Breast epithelium (tissue), 4 donors: ENCODE measurements at places on chromosomes 5 and 9.

DNA sequence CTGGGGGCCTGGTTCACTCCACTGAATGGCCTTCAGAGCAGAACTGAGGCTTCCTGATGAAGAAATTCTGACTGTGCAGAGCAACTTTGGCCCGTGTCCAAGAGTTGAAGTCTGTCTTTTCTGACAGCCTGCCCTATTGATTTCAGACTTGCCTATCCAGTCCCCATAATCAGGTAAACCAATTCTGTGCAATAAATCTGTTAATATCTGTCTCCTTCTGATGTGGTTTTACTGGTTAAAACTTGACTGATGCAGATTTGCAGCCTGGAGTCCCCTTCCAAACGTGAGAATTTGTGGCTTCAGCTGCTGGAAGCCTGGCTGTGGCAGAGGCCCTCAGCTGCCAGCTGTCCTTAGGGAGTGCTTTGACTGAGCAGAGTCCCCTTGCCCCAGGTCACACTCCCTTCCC, 283.9 kb upstream of the ANKRD55 start:
- peaks cover 8% of the 10 kb centered on the region for H3K4me1 ChIP-seq
- H3K27me3 ChIP-seq: no peaks in the 10 kb centered on the region
- no peak overlapping the region for H3K4me3 ChIP-seq

DNA sequence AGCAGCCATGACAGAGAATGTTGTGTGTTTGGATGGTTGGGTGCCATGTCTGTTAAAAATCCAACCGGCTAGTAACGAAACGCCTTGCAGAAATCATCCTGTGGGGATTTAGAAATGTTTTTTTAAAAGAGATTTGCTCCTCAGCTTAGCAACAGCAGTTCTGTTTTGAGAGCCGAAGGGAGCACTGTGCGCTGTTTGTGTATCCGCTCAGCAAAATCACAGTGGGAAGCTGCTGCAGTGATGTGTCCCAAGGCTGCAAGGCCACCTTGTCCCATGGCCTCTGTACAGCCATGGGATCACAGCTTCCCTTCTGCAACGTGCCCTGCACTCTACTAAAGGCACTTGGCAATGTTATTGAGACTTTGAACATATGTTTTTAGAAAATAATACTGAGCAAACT, 40.9 kb downstream of the TRIO start:
- H3K36me3 ChIP-seq: no peaks in the 10 kb centered on the region
- no peaks in the 10 kb centered on the region for H3K27me3 ChIP-seq
- peaks cover 7% of the 10 kb centered on the region for H3K4me1 ChIP-seq
- no peak overlapping the region for H3K4me3 ChIP-seq
- DNase-seq: no peak

GRCh38 chr5:177303121-177303924, at the start of the genes PRELID1 and RAB24:
PRELID1 (plus strand) TSS chr5:177303799; CDS start chr5:177303986, 187 bp downstream.
RAB24 (minus strand) TSS chr5:177303719; CDS start chr5:177303288, 431 bp downstream.
- peak within 1 kb of the TSS; percentile 90 for H3K4me3 ChIP-seq
- peak; percentile 91 for DNase-seq
- H3K36me3 ChIP-seq: no peaks in the 10 kb centered on the region
- H3K27ac ChIP-seq: peak within 1 kb of the TSS; percentile 90

GRCh38 chr9:72349240-72349639, 15.8 kb downstream of the ZFAND5 start:
- H3K36me3 ChIP-seq: no peaks in the 10 kb centered on the region
- DNase-seq: no peak
- no peaks in the 10 kb centered on the region for H3K27me3 ChIP-seq
- H3K4me1 ChIP-seq: no peaks in the 10 kb centered on the region
- H3K4me3 ChIP-seq: no peak overlapping the region
- no peak overlapping the region for H3K27ac ChIP-seq

GRCh38 chr9:127570533-127571111, 41.5 kb upstream of the STXBP1 start:
- no peak for DNase-seq
- H3K36me3 ChIP-seq: no peaks in the 10 kb centered on the region
- H3K27ac ChIP-seq: peak overlapping the region; percentile 98
- H3K4me3 ChIP-seq: no peak overlapping the region
- no peaks in the 10 kb centered on the region for H3K27me3 ChIP-seq

DNA sequence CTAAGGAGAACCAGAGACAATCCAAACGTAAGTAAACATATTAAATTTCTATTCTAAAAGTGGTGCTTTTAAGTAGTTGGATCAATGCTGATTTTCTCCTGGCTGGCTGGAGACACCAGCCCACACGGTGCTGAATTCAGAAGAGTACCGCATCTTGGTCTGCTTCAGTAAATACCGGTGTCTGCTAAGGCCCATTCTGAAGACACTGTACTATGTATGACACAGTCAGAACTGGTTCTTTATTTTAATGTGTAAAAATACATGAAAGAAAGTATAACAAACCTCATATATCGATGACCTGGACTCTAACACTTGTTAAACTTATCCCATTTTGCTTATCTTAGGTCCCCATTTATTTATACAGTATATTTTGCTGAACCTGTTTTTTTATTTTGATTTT, 32.8 kb downstream of the RAPGEF1 start:
- H3K27me3 ChIP-seq: no peaks in the 10 kb centered on the region
- peaks cover 20% of the 10 kb centered on the region for H3K4me1 ChIP-seq
- H3K4me3 ChIP-seq: no peak overlapping the region
- H3K27ac ChIP-seq: peak overlapping the region; percentile 8
- H3K36me3 ChIP-seq: no peaks in the 10 kb centered on the region

- no peaks in the 10 kb centered on the region for H3K4me1 ChIP-seq
- H3K4me3 ChIP-seq: no peak overlapping the region
- H3K27me3 ChIP-seq: no peaks in the 10 kb centered on the region
- no peak overlapping the region for H3K27ac ChIP-seq
Measured at GRCh38 chr5:139740138-139740991, 55.2 kb upstream of the PSD2 start.

GRCh38 chr9:76424491-76424890, 30.3 kb upstream of the RFK start:
- H3K36me3 ChIP-seq: no peaks in the 10 kb centered on the region
- no peak overlapping the region for H3K27ac ChIP-seq
- no peaks in the 10 kb centered on the region for H3K4me1 ChIP-seq

- no peak overlapping the region for H3K27ac ChIP-seq
- no peak overlapping the region for H3K4me3 ChIP-seq
- no peaks in the 10 kb centered on the region for H3K36me3 ChIP-seq
- no peak for DNase-seq
- no peaks in the 10 kb centered on the region for H3K4me1 ChIP-seq
Measured at GRCh38 chr5:117800261-117800660, 1188.1 kb downstream of the DTWD2 start.

DNA sequence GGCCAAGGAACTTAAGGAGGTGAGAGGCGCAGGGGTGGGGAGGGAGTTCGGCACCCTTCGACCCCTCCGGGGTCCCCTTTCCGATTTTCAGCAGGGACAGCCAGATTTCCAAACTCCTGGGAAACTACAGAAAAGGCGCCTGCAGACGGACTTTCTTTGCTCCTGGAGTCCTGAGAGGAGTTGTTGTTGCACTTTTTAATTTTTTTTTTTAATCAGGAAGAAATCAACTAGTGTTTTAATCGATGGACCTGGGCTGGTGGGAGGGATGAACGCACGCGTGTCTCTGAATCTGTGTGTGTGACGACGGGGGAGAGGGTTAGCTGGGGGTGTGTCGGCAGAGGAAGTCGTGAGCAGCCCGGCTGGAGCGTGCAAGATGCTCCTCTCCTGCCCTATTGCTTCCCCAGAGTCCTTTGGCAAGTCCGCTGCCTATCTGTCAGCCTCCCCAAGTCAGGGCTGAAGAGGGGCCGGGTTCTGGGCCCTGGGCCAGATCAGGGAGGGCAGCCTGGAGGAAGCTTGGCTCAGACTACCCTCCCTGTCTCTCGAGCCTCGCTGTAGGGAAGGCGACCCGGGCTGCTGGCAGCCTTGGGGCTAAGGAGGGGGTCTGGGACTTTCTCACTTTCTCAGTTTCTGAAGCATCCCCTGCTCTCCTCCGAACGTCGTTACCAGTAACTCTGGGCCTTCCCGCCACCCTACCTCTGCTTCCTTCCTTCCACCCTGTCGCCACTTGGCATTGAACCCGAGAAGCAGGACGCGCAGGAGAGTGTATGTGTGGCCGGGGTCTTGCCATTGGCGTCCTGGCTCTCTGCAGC, 731 bp downstream of the PRR16 start:
- H3K27ac ChIP-seq: no peak overlapping the region
- no peaks in the 10 kb centered on the region for H3K27me3 ChIP-seq
- H3K36me3 ChIP-seq: no peaks in the 10 kb centered on the region

DNA sequence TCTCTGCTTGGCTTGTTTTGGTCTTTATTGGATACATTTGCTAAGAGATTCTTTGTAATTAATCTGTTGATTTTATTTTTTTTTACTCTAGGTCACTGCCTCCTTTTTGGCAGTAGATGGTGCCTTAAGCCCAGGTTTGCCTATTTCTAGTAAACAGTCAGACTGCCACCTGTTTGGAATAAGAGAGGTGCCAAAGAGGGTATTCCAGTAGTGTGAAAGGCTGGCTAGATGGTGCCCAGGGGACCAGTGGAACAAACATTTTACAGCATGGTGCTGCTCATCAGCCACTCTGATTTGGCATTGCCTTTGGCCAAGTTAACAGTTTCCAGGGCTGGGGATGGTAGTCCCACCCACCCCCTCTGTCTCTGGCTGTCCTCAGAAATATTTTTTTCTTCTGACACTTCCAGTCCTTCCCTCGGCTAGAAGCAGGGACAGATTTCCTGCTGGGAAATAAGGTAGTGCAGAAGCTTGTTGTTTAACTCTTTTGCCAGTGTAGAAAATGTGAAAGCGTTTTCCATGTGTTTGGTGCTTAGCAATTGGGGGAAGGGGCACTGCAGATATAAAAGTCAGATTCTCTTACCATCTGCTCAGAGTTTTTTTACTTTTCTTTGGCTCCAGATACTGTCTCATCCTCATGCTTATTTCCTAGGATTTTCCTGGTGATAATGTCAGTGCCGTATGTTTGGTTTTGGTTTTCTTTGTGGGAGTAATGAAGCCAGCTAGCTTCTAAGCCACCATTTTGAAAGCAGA, 36.6 kb upstream of the FBXL7 start:
- H3K27ac ChIP-seq: no peak overlapping the region
- no peak for DNase-seq
- H3K36me3 ChIP-seq: no peaks in the 10 kb centered on the region
- H3K4me3 ChIP-seq: no peak overlapping the region
- no peaks in the 10 kb centered on the region for H3K4me1 ChIP-seq

- H3K36me3 ChIP-seq: no peaks in the 10 kb centered on the region
- no peak for DNase-seq
- H3K27ac ChIP-seq: no peak overlapping the region
- no peak overlapping the region for H3K4me3 ChIP-seq
- H3K4me1 ChIP-seq: no peaks in the 10 kb centered on the region
Measured at GRCh38 chr5:81195335-81195929, 37.7 kb upstream of the CKMT2 start.

GRCh38 chr5:14868771-14869170, 2.8 kb downstream of the ANKH start:
- no peak overlapping the region for H3K4me3 ChIP-seq
- H3K27ac ChIP-seq: no peak overlapping the region
- H3K27me3 ChIP-seq: no peaks in the 10 kb centered on the region
- no peaks in the 10 kb centered on the region for H3K36me3 ChIP-seq

- no peak for DNase-seq
- H3K4me1 ChIP-seq: no peaks in the 10 kb centered on the region
- no peaks in the 10 kb centered on the region for H3K27me3 ChIP-seq
- no peak overlapping the region for H3K27ac ChIP-seq
Measured at GRCh38 chr5:167833456-167833855, 458.0 kb upstream of the WWC1 start.

DNA sequence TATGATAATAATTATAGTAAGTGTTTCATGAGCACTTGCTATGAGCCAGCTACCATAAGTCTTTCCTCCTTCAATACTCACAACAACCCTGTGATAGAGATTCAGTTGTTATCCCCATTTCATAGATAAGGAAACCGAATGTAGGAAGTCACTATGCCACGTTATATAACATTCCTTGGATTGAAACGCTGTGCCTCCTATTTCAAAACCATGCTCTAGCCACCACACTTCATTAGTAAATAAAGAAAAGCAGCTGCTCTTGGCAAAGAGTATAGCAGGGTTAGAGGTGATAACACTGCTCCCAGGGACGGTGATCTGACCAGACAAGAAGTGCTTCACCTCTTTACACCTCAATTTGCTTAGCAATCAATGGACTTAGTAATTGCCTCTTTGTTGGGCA, 5.5 kb downstream of the ADAMTS12 start:
- H3K36me3 ChIP-seq: no peaks in the 10 kb centered on the region
- H3K27me3 ChIP-seq: no peaks in the 10 kb centered on the region
- H3K27ac ChIP-seq: peak overlapping the region; percentile 58
- no peak for DNase-seq

DNA sequence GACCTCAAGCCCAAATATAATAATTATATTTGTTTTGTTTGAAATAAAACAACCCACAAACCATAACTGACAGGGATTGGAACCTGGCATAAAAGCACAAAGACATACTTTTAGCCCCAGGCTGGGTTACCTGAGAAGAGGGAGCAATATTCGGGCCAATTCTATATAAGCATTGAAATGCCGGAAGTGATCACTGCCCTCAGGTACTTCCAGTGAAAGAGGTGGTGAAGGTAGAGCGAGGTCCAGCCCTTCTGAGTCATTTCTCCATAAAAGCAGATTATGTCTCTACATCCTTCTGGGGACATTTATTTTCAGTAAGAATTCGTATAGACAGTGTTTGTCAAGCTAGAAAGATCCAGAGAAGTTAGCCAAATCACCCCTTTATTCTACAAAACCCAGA, 59.6 kb downstream of the GCNT4 start:
- no peak overlapping the region for H3K27ac ChIP-seq
- DNase-seq: no peak
- no peaks in the 10 kb centered on the region for H3K27me3 ChIP-seq
- H3K4me3 ChIP-seq: no peak overlapping the region

GRCh38 chr5:75047356-75047755, 5.0 kb downstream of the GCNT4 start:
- no peak overlapping the region for H3K4me3 ChIP-seq
- no peaks in the 10 kb centered on the region for H3K36me3 ChIP-seq
- no peaks in the 10 kb centered on the region for H3K27me3 ChIP-seq

DNA sequence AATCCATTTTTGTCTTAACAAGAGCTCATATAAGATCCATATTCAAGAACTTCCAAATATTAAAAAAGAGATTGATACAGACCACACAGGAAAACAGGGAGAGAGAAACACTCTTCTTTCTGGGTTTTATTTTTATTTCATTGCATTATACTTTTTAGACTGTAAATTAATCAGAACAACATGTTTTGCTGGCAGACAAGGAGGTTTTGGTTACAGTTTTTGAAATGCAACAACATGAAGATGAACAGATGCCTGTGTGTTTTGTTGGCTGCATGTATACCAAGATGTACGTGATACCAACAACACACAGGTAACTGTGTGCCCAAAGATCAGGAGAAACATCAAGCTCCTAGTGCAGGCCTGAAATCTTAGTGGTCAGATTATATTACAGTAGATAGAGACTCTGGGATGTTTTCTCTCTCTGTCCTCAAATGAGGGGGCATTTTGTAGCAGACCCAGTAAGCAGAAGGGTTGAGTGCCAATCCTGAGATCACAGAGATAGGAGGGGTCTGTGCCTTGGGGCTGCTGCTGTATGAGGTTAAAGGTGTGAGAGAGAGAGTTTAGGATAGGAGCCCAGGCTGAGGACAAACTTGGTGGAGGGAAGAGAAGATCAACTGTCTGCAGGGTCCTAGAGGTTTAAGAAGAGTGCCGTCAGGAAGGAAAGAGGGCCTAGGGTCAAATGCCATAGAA, 152.2 kb downstream of the DCP2 start:
- no peak overlapping the region for H3K27ac ChIP-seq
- no peak for DNase-seq
- no peak overlapping the region for H3K4me3 ChIP-seq
- H3K4me1 ChIP-seq: no peaks in the 10 kb centered on the region
- no peaks in the 10 kb centered on the region for H3K36me3 ChIP-seq

GRCh38 chr5:89255845-89256463, 373.0 kb upstream of the MEF2C start:
- no peaks in the 10 kb centered on the region for H3K27me3 ChIP-seq
- no peak for DNase-seq
- H3K36me3 ChIP-seq: no peaks in the 10 kb centered on the region
- H3K27ac ChIP-seq: no peak overlapping the region
